SW480 (cell line): ENCODE measurements at places on chromosomes 2 and 18.

DNA sequence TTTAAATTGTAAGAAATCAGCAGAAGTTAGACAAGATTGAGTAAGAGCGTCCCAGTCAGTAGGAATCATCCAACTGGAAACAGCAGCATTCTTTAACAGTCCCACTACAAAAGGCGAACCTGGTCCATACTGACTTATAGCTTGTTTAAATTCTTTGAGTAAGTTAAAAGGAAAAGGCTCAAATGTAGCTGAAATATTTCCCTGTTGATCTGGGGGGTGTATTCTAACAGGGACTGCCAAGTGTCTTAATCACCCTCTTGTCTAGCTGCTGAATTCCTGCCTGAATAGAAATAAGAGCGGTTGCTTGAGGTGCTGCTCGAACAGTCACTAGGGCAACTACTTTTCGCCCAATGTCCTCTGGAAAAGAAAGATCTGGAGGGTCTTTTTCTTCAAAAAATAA is 56.4 kb upstream of the FMNL2 start:
- DNase-seq, result no peak

DNA sequence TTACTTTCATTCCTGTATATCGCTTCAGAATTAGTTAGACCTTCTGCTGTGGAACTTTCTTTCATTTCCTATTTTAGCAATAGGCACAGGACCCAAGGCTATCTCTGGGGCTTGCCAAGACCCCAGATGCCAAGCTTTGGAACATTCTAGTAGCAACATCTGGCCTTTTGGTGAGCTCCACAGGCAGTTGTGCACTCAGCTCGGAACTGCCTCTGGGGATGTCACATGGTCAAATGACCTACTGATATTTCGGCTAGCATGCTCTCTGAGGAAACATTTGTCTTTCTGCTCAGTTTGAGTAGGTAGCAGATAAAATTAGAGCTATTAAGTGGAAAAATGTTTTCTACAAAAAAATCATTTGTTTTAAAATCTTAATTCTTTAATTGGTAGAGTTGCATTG is 76.6 kb upstream of the ITGA4 start:
- no peak for DNase-seq

GRCh38 chr2:217878915-217879590 is 123.7 kb downstream of the TNS1 start:
- DNase-seq, result no peak

- DNase-seq, result no peak
These were observed 171.3 kb downstream of the DLGAP1 start for GRCh38 chr18:4283746-4284291.

DNA sequence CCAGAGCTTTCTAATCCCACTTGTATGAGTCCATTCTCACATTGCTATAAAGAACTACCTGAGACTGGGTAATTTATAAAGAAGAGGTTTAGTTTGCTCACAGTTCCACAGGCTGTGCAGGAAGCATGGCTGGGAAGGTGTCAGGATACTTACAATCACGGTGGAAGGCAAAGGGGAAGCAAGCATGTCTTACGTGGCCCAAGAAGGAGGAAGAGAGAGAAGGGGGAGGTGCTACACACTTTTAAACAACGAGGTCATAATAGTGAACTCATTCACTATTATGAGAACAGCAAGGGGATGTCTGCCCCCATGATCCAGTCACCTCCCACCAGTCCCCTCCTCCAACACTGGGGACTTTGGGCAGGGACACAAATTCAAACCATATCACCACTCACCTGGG is 67.8 kb downstream of the TTC32 start:
- no peak for DNase-seq

DNA sequence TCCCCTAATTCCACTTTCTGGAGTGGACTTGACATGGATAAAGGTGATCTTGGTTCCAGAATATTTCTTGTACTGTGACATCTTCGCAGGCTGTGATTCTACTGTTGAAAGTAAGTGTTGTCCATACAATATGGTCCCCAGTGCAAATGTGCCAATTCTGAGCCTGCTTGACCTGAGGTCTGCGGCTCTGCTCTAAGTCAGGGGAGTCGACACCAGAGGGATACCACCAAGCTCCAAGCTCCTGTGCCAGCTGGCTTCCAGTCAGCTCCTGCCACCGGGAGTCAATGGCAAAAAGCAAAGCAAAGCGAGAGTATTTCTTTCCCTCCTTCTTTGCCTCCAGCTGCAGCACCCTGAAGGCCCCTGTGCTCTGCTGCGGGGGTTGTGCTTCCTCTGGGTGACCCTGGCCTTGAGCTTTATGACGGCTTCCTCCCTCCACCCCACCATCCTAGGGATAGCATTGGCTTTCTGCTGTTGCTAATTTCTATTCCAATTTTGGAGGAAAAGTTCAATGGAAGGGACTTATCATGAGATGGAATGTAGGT is 50.4 kb downstream of the SLC35F5 start:
- DNase-seq, result no peak

DNA sequence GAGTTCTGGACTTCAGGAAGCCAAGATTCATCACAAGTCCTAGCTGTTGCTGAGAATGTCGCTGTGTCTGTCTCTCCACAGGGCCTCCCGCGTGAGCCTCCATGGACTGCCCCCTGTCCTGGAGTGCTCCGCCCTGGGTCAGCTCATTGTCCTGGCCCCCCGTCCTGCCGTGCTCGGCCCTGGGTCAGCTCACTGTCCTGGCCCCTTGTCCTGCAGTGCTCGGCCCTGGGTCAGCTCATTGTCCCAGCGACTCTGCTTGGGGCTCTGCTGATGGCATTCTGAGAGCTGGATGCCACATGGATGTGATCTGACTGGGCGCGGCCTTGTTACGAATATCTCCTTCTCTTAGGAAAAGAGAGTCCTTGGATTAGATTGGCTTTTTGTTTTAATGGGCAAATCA is 78.5 kb downstream of the EIPR1 start:
- DNase-seq, result no peak

GRCh38 chr2:177282181-177282641 is 17.7 kb upstream of the NFE2L2 start:
- DNase-seq, result no peak

GRCh38 chr2:196590286-196590685 is 49.2 kb upstream of the CCDC150 start:
- DNase-seq, result no peak

DNA sequence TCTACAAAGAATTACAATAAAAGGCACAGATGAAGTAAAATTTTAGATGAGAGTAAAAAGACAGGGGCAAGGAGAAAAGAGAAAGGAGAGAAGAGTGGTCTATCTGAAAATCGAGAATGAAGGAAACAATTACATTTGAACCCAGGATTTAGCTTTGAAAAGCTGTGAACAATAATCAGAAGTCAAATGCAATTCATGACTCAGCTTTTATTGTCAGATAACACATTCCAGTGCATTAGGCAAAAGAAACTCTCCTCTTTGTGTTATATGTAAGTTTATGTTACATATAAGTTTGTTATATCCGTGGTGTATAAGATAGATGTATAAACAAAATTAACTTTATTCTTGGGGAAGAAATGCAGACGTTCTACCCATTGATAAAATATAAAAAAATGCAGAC is 284.5 kb downstream of the GBX2 start:
- DNase-seq, result no peak

- DNase-seq, result peak; percentile 50
These were observed 112.1 kb downstream of the KYNU start for GRCh38 chr2:142989273-142990204.

GRCh38 chr2:36618381-36618780 is 20.4 kb upstream of the FEZ2 start:
- DNase-seq, result peak; percentile 75

- no peak for DNase-seq
These were observed 266.8 kb upstream of the CRIM1 start for GRCh38 chr2:36088716-36089328.

DNA sequence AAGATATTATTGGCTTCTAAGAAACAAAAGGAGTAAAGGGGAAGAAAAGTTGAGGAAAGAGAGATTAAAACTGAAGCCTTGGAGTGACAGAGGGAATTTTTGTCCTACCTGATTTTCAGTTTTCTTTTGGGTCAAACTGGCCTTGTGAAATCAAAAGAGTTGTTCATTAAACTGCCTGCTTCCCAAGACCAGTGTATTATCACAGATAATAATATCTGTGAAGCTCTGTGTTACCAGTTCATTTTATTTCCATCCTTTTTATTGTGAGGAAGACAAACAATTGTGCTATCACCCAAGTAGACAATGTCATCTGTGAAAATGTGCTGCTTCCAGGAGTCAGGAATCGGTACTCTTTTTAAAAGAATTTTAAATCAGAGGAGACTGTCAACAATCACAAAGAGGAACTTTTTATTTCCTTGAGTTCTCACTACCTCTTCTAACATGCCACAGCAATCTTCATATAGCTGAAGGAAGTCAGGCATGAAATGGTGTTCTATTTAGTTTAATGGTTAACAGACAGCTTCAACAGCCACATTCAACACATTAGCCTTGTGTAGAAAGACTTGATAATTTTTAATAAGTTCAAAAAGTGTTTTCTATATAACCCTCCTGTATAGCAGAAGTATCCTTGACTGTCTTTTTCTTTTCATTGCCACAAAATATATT is 554.8 kb downstream of the PIK3C3 start:
- no peak for DNase-seq

GRCh38 chr2:177753682-177754491 is 318.7 kb downstream of the PDE11A start:
- no peak for DNase-seq

- DNase-seq, result no peak
These were observed 110.6 kb upstream of the DLX2 start for GRCh38 chr2:172213116-172213860.

- no peak for DNase-seq
These were observed 62.4 kb downstream of the ZDBF2 start for GRCh38 chr2:206336861-206337260.

DNA sequence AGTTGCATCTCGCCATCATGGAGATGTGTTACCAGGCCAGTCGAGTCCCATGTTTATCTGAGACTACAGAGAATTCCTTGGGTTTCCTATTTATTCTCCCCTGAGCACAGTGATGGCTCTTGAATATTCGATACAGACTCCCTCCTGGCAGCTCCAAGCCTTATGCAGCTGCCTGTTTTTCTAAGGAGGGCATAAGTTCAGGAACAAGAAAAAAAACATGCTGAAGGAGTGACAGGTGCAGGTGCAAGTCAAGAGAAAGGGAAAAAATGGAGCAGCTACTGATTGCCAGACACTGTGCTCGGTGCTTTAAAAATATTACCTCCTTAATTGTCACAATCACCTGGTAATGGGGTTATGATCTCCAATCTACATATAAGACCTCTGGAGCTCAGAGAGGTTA is 177.2 kb upstream of the DPP10 start:
- no peak for DNase-seq

DNA sequence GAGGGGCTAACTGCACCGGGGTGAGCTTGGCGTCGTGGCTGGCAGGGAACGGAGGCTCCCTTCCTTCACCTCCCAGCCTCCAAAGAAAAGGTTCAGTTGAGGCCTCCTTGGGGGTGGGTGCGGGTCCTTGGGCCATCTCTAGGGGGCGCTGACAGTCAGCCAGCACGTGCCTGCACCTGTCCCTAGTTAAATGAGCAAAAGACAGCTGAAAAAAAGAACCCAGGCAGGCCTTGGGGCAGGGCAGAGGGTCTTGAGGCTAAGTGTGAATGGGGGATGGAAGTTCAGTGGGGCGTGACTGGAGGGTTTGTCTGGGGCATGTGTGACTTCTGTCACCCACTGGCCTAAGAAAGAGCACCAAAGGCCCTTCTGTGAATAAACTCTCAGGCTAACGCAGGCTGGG is 56.4 kb downstream of the ZFP36L2 start:
- DNase-seq, result peak; percentile 41
